ENCODE measurements at places on chromosomes 12 and 14.

GRCh38 chr12:92144631-92145480, 790 bp downstream of the BTG1 start:
- peak; percentile 46 for DNase-seq

DNA sequence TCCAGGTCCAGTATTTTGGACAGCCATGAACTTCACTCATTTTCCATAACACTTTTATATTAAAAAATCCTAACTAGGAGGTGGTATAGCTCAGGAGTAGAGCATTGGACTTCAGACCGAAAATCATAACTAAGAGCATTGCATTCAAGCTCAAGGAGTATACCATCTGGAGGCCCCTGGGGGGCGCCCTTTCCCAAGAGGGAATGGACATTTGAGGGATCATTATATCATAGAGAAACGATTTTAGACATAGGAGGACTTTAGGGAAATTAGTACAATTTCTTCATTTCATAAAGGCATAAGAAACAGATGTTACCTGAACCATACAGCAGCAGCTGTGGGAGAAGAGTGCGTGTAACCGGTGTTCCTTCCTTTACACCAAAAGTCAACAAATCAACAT, 5.2 kb upstream of the ATG14 start:
- DNase-seq = no peak

- DNase-seq = no peak
These were observed 45.0 kb upstream of the ASPG start for GRCh38 chr14:104040539-104040938.

DNA sequence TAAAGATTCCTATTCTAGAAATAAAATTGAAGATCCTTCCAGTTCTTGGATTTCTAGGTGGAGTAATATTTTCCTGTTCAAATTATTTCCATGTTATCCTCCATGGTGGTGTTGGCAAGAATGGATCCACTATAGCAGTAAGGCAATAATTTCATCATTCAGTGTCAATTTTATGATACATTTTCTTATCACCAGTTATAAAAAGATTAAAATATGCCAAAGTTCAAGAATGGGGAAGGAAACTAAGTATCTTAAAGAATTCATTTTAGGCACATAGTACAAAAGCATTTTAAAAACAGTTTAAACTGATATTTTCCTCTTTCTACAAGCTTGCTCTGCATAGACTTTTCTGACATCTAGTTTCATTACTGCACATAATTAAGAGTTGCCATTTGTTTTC, 19.1 kb downstream of the SYCP3 start:
- DNase-seq = no peak

DNA sequence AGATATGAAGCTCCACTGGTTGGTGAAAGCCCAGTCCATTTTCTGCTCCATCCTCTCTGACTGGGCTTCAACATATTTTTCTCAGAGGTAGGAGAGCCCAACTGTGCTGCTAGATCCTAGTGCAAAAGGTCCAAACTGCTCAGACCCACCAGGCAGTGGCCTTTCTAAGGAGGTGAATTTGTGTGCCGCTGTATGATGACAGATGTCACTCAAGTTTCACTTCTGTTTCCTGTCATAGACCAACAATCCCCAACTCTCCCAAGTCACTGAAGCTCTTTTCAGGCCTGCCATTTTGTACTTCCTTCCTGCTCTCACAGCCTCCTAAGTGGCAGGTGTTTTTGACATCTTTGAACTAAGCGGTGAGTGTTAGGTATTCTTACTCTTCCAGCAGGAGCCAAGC, 16.4 kb upstream of the RNASE4 start:
- DNase-seq = no peak

DNA sequence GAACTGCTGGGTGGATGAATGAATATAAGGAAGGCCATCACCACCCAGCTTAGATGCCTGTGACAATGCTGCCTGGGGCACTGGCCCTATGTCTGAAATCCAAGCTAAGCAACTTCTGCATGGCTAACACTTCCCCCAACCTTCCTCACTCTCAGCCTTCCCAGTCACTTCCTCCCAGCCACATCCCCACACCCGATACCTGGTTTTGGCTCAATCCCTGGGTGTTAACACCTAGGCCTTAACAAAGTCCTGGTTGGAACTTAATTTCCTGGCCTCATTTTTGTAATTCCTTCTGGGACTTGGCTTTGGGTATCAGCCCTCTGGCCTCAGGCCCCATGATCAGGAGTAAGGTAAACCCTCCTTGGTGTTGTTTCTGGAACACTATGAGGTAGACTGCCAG, 110.0 kb downstream of the EFCAB11 start:
- no peak for DNase-seq

DNA sequence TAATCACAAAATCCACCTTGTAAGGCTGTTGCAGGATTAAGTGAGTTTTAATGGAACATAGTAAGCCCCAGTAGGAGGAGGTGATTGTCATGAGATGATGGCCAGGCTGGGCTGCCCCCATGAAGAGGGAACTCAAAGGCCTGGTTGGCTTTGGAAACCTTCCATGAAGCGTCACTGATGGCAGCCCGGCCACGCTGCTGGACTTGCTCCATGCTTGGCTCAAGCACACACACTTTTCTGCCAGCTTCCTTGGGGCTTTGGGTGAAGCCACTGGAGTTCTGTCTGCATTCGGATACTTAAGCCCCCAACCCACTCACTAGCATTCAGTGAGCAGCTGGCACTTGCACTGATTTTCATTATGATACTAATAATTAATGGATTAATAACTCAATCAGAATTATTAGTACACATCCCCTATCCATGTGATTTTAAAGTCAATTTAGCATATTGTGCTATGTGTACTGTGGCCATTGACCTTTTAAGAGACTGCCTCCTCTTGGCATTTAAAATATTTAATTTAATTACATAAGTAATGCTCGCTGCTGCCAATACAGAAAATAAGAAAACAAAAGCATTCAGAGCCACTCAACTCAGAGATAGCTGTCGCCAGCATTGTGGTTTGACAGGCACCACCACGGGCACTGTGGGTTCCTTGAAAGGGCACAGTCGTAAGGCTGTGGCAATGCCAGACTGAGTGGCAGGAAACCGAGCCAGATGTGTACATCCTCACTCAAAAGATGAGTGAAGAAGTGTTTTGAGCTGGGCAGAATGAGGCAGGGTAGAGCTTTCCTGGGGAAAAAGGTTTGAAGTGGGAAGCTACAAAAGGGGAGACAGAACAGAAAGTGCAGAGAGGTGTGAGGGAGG, 15.9 kb downstream of the KRT85 start:
- DNase-seq = peak; percentile 63

- no peak for DNase-seq
These were observed 18.7 kb downstream of the SETD1B start for GRCh38 chr12:121822393-121823100.

GRCh38 chr12:111692575-111693210, 6.8 kb downstream of the ACAD10 start:
- DNase-seq = no peak

DNA sequence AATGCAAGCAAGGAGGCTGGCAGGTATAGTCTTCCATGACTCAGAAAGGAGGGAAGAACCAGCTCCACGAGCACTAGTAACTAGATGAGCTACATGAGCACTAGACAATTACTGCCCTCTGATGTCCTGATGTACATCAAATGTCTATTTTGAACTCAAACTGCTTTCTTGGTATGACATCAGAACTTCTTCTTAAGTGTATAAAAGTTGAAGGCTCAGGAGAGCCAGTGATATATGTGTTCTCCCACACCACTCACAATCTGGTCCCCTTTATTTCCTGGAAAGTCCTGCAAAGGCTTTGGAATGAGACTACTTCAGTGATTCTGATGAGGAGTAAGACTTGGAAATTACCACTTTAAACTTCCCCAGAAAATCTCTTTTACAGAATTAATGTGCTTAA, 18.5 kb upstream of the DHRS7 start:
- no peak for DNase-seq

GRCh38 chr12:25365340-25365730, 114.6 kb upstream of the KRAS start:
- no peak for DNase-seq

GRCh38 chr12:3107954-3108353, 30.8 kb downstream of the TSPAN9 start:
- no peak for DNase-seq

- no peak for DNase-seq
These were observed 41.6 kb downstream of the CHST11 start for GRCh38 chr12:104498211-104498801.

DNA sequence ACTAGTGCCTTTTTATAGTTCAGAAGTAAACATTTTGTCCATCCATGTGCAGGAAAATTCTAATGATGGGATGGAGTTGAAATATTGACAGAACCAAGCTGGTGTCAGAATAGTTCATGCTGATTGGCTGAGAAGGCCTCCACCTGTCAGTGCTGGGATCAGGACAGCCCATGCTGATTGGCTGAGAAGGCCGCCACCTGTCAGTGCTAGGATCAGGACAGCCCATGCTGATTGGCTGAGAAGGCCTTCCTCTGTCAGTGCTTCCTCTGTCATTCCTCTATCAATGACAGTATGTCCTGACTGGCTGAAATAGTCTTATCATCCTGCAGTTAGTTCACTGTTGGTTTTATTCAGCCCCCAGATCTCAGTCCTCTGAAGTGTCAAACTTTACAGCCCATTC, 95.7 kb downstream of the PPP2R5C start:
- DNase-seq = no peak

DNA sequence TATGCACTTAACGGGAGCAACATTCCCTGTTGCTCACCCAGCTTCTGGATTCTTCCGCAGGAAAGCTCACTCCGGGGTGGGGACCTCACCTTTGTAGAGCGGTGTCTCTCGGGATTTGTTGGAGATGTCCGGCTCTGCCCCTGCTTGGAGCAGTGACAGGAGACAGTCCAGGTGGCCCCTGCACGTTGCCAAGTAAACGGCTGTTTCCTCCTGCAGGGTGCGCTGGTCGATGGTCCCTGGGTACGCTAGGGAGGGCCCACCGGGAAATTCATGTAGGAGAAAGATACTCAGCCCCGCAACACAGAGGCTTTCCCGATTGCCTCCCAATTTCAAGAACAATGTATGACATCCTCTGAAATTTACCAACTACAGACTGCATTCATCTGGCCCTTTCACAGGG, 23.1 kb downstream of the ASB2 start:
- no peak for DNase-seq

DNA sequence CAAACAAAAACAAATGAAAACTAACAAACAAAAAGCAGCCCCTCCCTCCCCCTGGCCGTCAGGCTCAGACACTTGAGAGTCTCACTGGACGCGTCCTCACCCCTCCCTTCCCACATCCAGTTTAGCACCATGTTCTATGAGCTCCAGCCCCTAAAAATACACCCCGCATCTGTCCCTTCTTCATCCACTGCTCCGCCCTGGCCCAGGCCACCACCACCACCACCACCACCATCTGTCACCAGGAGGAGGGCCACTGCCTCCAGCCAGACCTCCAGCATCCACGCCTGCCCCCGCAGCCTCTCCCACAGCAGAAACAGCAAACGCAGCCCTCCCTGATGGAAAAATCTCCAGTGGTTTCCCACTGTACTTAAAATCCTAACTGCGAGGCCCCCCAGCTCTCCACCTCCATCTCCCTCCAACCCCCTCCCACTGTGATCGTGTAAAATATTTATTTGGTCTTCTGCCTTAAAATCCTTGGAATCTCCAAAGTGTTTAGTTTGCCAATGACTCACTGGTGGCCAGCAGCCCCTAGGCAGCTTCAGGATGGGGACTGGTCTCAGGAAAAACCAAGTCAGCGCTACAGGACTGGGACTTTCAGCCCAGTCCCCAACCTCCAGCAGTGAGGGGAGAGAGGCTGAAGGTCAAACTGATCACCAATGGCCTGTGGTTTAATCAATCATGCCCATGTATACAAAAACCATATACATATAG, 95.1 kb downstream of the SCARB1 start:
- DNase-seq = no peak

- DNase-seq = no peak
These were observed 94.1 kb downstream of the SLC8A3 start for GRCh38 chr14:70094631-70095030.

DNA sequence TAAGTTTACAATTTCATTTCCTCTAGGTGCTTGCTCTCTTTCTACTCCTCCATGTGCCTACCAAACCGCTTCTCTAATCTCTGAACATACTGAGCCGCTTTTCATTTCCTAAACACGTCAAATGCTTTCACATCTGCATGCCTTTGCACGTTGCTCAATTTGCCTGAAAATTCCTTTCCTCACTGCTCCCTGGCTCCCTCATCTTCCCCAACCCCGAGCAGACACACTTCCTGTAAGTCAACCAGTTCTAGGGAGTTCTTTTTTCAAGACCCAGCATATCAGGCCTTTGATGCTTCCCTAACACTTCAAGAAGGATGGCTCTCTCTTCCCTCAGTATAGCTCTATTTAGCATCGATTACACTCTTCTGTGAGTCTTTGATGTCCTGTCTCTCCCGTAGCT, 50.3 kb downstream of the LMO3 start:
- no peak for DNase-seq

GRCh38 chr14:91204657-91205056, 39.8 kb downstream of the GPR68 start:
- no peak for DNase-seq

- DNase-seq = no peak
These were observed 189.1 kb upstream of the PELI2 start for GRCh38 chr14:55929136-55929535.

GRCh38 chr12:44677724-44678123, 198.4 kb downstream of the NELL2 start:
- DNase-seq = no peak

DNA sequence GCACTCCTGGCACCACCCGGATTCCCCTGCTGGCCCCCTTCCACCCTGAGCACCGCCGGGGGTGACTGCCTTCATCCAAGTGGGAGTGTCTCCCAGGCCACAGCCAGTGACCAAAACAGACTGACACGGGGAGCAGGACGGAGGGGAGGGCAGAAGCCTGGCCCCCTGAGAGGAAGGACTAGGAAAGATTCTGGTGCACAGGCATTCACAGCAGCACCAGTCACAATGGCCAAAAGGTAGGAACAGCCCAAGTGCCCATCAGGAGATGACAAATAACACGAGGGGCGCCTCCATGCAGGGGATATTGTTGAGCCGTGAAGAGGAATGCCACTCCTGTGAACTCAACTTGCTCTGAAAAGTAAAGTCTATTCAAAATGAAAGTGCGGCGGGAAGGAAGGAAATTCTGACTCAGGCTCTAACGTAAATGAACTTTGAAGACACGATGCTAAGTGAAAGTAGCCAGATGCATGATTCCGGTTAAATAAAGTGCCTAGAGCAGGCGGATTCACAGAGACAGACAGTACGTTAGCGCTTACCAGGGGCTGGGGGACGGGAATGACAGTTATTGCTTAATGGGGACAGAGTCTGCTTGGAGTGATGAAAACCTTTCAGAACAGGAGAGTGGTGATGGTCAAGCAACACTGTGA, 146.1 kb upstream of the NCOR2 start:
- peak; percentile 23 for DNase-seq

GRCh38 chr12:101051901-101052550, 158.0 kb downstream of the SLC5A8 start:
- no peak for DNase-seq
